ENCODE measurements at places on chromosomes 7 and 10.

DNA sequence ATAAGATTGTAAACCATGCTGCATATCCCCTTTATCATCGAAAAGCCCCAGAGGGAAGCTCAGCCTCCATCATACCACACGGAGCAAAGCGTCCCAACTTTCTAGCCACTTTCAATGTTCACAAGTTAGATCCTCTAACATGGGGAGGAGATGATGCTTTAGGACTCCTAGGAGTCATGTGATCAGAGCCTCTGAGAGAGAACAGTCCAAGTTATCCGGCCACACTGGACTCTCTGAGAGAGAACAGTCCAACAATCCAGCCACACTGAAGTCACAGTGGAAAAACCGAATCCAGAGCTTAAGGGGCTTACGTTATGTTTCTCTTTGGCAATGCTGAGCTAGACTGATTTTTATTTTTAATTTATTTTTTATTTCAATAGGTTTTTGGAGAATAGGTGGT lies 72.5 kb downstream of the MALSU1 start:
- no peak for DNase-seq

- DNase-seq, result no peak
Measured at GRCh38 chr7:106255246-106255645, 29.5 kb downstream of the NAMPT start.

- DNase-seq, result no peak
Measured at GRCh38 chr10:18332484-18332883, 192.3 kb downstream of the CACNB2 start.

DNA sequence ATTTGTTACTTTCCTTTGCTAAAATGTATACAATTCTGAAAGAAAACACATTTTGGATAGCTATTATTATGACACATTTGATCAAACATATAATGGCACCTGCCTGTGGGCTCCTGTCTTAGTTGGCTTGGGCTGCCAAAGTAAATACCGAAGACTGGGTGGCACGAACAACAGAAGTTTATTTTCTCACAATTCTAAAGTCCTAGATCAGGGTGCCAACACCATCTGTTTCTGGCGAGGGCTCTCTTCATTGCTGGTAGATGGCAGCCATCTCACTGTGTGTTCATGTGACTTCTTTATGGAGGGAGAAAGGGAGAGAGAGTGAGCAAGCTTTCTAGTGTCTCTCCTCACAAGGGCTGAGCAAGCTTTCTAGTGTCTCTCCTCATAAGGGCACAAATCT lies 195.8 kb upstream of the FAM3C start:
- no peak for DNase-seq

DNA sequence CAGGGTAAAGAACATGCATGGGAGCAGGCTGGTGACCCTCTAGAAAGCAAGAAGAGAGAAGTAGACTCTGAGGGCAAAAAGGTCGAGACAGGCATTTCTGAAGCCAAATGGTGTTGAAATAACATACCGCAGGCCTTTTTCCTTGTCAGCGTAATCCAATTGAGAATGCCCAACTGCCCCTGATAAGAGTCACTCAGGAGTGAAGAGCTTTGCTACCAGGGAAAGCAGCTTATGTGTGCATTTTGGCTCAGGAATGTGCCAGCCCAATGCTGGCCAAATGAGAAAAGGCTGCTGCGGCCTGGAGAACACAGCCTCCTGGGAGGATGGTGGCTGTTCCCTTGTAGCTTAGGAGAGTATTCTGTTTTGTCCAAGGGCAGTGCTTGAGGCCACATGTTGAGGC lies 61.4 kb upstream of the NFKB2 start:
- DNase-seq, result no peak

GRCh38 chr7:77674878-77675277 lies 21.4 kb upstream of the RSBN1L start:
- no peak for DNase-seq

- no peak for DNase-seq
Measured at GRCh38 chr7:32536585-32536984, 41.3 kb downstream of the AVL9 start.

DNA sequence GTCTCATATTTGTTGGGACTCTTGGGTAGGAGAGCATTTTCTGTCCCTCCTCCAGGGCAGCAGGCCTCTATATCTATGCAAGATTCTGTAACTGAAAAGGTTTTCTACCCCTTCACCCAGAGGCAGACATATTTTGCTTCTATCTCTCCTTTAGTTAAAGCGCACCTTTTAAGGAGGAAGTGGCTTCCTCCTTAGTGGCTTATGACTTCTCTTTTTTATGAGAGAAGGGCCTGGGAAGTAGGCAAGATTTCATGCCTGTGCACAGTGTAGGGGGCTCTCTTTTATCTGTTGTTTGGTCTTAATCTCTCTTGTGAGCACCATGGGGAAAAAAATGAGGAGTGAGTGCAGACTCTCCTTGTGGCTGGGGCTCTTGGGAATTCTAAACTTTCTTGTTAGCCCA lies 122.1 kb downstream of the LRMDA start:
- no peak for DNase-seq

GRCh38 chr10:1280466-1281404 lies 224.6 kb downstream of the WDR37 start:
- DNase-seq, result no peak

- DNase-seq, result no peak
Measured at GRCh38 chr10:94214481-94214893, 148.3 kb downstream of the NOC3L start.

DNA sequence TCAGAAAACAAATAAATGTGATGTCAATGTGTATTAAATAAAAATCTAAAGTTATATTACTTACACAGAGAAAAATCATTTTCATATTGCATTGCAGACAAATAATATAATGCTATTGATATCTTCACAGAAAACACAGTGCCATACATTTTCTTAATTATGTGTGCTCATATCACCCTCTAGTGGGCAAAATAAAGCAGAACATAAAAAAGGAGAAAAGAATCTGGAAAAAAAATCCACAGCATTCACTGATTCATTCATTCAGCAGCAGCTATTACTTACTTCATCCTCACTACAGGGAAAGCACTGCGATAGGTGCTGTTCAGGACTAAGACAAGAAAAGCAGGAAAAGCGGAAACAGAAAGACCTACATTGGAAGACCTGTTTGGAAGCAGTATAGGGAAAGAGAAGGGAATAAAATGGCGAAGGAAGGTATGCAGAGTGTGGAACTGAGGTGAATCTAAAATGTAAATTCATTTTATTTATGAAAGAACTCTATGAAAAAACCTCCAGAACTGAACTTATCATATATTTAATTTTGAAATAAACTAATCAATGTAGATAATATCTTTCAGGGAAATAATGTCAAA lies 73.2 kb downstream of the POT1 start:
- DNase-seq, result no peak

GRCh38 chr10:53638006-53638405 lies 865.4 kb upstream of the MBL2 start:
- DNase-seq, result no peak

GRCh38 chr10:75788394-75789205 lies 357.2 kb downstream of the LRMDA start:
- DNase-seq, result no peak
